ENCODE measurements at places on chromosomes 12 and 14.

GRCh38 chr12:50057000-50057841 lies at the start of gene ASIC1:
ASIC1 (plus strand) TSS chr12:50057596; CDS start chr12:50058767, 1,171 bp downstream.
- DNase-seq = peak; percentile 77

DNA sequence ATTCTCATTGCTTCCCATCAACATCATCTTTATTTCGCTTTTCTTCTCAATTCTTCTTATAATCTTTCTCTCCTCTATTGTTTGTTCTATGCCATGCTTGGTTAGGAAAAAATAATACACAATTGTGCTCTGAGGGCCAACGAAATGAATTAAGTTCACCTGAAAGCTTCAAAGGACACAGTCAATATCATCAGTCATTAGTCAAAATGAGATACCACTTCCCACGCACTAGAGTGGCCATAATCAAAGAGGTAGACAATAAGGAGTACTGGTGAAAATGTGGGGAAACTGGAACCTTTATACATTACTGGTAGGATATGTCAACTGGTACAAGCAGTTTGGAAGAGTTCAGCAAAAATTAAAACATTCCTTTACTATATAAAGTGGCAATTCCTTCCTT lies 91.5 kb downstream of the TMTC1 start:
- no peak for DNase-seq

- no peak for DNase-seq
Observed at GRCh38 chr12:98224584-98225221, 290.7 kb upstream of the TMPO start.

- DNase-seq = no peak
Observed at GRCh38 chr12:52699373-52699772, 4.0 kb downstream of the KRT77 start.

- no peak for DNase-seq
Observed at GRCh38 chr12:92912052-92912451, 17.0 kb downstream of the EEA1 start.

DNA sequence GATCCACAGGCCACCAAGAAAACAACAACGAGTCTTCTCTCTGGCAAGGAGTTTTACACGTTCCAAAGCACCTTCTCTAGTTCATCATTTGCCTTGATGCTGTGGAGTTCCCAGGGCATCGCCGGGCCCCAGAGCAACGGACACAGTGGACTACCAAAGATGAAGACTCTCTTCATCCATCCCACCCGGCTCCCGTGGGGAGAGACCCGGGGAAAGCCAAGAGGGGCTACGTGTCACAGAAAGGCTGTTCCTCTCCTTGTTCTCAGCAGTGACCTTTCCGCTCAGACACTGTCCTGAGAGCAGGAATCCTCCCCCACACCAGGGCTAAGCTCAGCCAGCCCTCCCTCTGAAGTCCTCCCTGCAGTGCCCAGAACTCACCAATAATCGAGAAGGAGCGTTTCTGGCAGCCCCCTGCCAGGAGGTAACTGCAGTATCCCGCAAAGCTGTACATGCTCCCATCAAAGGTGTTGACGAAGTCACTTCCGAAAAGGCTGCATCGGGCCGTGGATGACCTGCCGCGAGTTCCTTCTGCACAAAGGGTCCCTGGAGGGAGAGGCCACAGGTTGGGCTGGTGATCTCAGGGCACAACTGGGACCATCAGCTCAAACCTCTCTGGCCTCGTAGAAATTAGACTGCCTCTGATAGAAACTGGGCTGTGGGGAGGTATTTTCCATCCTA lies 3.5 kb downstream of the VWF start:
- no peak for DNase-seq

DNA sequence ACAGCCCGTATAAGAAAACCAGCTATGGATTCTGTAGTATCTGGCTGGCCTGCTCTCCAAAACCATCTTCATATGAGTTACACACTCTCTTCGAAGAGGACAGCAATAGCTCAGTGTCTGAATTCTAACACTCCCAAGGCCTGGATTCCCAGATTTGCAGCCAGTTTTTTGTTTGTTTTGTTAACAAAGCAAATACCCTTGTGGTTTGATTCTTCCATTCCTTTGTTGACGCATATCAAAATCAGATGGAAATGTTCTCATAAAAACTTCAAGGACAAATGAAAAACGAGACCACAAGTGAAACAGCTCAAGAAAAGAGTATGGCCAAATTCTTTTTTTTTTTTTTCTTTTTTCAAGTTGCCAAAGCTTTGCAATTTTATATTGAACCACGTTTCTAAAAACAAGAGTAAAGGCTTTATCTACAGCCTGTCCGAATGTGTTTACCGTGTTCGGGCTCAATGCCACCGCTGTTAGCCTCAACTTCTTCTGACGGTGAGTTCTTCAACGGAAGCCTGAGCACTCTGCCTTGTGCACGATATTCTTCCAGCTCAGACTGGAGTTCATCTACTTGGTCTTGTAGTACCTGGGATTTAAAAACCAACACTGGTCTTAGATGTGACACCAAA lies 67.5 kb downstream of the NIN start:
- no peak for DNase-seq

- DNase-seq = peak; percentile 41
Observed at GRCh38 chr12:107131832-107132616, 38.7 kb upstream of the CRY1 start.

DNA sequence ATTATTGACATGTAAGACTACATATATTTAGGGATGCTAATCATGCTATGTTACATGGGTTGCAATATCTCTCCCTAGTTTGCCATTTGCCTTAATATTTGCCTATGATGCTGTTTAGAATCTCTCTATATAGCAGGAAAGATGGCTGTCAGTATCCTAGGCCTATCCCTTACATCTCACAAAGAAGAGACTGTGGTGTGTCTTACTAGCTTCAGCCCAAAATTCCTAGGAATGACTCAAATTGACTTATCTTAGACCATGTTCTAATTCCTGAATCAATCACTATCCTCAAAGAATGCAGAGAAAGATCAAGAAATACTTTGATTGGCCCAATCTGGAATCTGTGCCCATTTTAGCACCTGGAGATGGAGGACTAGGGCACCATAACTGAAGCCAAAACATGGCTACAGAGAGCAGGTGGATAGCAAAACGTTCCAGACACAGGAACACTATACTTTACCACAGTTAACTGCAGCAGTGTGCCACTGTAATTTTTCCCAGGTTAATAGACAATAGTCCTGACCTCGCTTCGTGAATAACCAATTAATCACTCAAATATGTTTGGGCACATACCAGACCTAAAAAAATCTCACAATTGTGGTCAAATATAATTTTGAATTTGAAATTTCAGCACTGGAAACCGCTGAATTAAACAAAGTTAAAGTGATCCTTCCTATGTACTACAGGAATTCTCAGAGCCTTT lies 32.7 kb upstream of the GLIPR1 start:
- no peak for DNase-seq

DNA sequence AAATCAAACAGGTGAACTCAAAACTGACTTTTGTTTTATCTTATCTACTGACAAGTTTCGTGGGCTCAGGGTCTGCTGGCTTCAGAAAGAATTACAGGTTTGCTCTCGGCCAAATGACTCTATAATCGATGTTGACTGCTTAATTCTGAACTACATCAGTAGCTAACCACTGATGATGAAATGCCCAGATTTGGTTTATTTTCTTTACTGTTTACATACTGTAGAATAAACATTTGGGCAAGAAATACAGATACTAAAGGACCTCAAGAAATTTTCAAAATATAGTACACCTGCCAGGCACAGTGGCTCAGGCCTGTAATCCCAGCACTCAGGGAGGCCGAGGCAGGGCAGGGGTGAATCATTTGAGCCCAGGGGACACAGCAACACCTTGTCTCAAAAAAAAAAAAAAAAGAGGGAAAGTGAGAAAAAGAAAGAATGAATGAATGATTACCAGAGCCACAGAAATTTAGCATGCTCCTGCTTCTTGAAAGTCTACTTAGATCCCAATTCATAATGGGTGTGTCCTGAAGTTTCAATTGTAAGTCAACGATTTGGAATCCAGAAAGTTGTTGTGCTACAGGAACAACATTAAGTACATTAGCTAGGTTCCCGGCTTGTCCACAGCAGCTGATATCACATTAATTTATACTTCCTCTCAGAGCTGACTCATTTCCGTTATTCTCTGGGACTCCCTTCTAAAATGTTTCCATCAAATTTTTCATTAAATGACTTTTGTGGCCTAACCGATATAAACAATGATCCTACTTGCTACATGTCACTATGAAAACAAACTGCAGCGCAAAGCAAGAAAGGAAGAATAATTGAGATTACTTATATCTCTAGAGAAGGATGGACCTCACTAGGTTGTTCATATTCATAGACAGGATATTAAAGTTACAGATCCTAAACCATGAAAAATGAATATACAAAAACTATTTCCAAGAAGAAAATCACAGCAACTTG lies 134.3 kb downstream of the MED13L start:
- DNase-seq = no peak

GRCh38 chr12:4177262-4177661 lies 96.3 kb upstream of the CCND2 start:
- no peak for DNase-seq

- DNase-seq = no peak
Observed at GRCh38 chr14:50044042-50044651, 72.2 kb downstream of the VCPKMT start.

GRCh38 chr12:56159482-56160192 lies 1.5 kb downstream of the MYL6 start:
- no peak for DNase-seq

GRCh38 chr12:28367993-28368392 lies 177.7 kb downstream of the CCDC91 start:
- no peak for DNase-seq

GRCh38 chr12:66947119-66947518 lies 268.2 kb upstream of the GRIP1 start:
- no peak for DNase-seq

DNA sequence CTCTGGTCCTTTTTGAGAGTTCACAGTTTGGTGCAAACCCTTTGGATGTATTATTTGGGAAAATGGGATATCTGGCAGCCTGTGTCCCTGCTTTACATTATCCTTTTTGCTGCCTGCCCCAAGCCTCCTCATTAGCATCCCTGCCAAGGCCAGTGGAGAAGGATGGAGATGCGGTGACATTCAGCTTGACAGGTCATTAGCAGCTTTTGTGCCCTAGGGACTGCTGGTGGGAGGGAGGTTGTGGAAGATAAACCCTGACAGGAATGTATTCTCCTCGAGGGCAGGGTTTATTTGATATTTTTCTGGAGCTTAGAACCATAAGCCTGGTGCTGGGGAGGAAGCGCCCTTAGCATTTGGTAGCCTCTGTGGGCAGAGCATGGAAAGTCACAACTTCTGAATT lies 49.3 kb downstream of the PTPN11 start:
- DNase-seq = no peak

- DNase-seq = no peak
Observed at GRCh38 chr14:99402950-99403349, 77.7 kb downstream of the SETD3 start.

- no peak for DNase-seq
Observed at GRCh38 chr12:6791931-6792520, 2.7 kb downstream of the CD4 start.

GRCh38 chr12:51887476-51888315 lies at the start of gene ANKRD33:
ANKRD33 (plus strand) TSS chr12:51888103; CDS start chr12:51888187, 84 bp downstream.
- DNase-seq = peak; percentile 94

GRCh38 chr12:131437706-131438492 lies 273.0 kb upstream of the SFSWAP start:
- no peak for DNase-seq

- DNase-seq = no peak
Observed at GRCh38 chr12:113747017-113747416, 219.1 kb downstream of the RBM19 start.

Data from H9 (cell line).